Cerebellar cortex (tissue), 1 donor: ENCODE measurements at places on chromosomes 2 and 18.

- DNase-seq: no peak
These were observed 56.2 kb upstream of the ID2 start for GRCh38 chr2:8625399-8626300.

DNA sequence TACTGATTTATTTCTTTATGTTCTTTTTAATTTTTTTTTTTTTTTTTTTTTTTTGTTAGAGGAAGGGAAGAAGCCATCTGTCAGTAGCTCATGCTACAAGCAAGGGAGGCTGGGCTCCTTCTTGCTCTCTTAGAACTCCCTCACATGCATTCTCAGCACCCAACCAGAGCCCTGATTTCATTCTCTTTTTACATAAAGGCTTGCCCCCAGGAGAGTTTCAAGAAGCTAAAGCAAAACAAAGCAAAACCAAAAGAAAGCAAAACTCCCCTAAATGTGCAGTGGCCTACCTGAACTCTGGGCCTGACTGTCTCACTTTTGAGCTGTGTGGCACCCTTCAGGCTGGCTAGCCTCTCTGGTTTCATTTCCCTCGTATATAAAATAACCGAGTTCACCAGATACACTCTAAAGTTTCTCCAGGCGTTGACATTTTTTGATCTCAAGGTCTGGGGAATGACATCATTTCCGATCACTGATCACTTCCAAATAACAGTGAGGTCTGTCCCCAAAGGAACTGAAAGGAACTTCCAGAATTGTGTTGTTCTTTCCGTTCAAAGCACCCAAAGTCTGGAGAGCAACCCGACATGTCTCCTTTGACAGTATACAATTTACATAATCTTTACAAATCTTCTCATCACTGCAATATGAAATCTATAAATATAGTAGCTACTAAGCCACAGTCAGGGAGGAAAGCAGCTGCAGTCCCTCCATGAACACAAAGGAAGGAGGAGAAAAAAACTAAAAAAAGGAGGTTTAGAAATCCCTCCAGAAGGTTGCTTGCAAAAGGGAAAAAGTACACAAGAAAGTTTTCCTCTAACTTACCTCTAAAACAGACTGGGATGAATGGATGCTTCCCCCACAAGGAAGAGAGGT lies 145.6 kb upstream of the NCK2 start:
- DNase-seq: peak; percentile 29

- peak; percentile 37 for DNase-seq
These were observed 2.9 kb downstream of the ALS2 start for GRCh38 chr2:201777869-201778268.

GRCh38 chr18:37598966-37599896 lies 33.6 kb upstream of the CELF4 start:
- DNase-seq: no peak

DNA sequence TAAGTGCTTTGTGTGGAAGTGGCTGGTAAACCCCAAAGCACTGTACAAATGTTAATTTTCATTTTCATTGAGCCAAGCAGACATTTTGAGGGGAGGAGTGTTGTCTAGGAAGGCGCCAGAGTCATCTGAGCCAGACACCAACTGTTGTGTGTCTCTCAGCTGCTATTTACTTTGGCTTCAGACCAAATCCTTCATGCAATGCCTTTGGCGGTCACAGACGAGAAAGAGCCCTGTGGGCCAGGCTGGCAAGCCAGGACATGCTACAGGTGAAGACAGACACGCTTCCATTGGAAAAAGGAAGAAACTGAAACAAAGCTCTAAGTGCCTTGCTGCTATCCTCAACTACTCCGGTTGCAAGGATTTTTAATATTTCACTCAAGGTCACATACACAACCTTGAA lies 115.4 kb upstream of the CDC42EP3 start:
- no peak for DNase-seq

- no peak for DNase-seq
These were observed 40.0 kb downstream of the FAM228A start for GRCh38 chr2:24214880-24215279.

GRCh38 chr2:95069465-95069864 lies 44.0 kb downstream of the MAL start:
- DNase-seq: no peak

- DNase-seq: no peak
These were observed 53.2 kb downstream of the ITGA6 start for GRCh38 chr2:172480301-172481218.

DNA sequence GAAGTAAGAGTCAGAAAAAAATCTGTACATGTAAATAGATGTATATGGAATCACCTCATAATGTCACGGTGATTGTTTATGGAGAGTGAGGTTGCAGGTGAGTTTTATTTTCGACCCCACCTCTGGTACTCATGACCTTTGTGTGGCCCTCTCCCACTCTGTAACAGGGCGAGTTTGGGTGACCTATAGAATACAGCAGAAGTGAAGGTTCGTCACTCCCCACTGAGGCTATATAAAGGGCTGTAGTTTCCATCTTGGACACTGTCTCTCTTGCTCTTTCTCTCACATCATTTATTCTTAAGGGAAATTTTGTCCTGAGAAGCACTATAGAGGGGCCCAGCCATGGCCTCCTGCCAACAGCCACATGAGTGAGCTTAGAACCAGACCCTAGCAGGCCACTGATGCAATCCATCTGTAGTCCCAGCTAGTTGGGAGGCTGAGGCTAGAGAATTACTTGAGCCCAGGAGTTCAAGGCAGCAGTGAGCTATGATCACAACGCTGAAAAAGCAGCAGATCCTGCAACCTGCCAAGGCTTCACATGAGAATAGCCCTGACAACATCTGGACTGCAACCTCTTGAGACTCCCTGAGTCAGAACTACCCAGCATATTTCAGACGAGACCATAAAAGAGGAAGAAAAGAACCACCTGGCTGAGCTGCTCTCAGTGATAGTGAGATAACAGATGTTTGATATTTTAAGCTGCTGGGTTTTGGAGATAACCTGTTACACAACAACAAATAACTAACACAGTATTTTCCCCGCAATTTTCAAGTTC lies 74.3 kb upstream of the SLC1A4 start:
- DNase-seq: no peak

GRCh38 chr2:129775952-129776653 lies 203.4 kb upstream of the RAB6C start:
- DNase-seq: no peak

GRCh38 chr2:136168720-136169119 lies 50.8 kb upstream of the CXCR4 start:
- DNase-seq: no peak

- no peak for DNase-seq
These were observed 585 bp upstream of the ANAPC1 start for GRCh38 chr2:111884592-111884964.

DNA sequence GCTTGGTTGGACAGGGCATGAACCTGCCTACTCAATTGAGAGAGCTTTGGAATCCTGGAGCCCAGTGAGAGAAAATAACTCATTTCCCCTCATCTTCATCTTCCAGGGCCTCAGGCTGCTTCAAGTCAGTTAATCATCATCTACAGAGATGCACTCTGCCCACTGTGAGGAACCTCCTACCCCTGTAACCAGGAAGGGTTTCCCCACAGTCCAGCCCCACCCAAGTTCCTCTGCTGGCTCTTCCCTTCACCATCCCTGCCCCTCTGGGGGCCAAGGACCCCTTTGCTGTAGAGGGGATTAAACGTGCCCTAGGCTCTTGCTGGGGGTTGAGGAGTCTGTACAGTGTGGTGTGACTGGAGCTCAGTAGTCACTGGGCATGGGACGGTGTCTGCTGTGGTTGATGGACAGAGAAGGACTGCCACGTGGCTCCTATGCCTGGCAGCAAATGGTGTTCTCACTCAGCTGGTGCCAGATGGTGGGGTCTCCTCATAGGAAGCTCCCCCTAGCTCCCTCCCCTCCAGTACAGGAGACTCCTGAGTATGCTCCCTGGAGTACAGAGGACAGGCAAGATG lies 29.5 kb upstream of the LGALSL start:
- no peak for DNase-seq

GRCh38 chr18:7524786-7525185 lies 42.3 kb upstream of the PTPRM start:
- no peak for DNase-seq

- no peak for DNase-seq
These were observed 183.7 kb upstream of the COPS8 start for GRCh38 chr2:236901956-236902355.

DNA sequence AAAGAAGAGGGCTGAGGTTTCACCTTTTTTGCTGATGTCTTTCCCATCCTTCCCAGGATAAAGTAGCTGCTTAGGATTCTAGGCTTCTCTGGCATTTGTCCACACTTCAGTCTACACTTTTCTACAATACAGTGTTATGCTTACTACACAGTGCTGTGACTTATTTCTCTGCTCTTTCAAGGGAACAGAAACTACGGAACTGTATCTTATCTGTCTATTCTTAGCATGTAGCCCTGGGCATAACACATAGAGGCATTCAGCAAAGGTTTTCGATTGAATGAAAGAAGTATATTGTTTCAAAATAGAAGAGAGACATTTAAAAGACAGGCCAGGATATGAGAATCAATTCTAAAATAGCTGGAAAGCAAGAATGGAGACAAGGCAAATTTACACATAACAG lies 110.9 kb downstream of the ARHGEF33 start:
- no peak for DNase-seq

GRCh38 chr2:81263989-81264388 lies 959.4 kb upstream of the LRRTM1 start:
- DNase-seq: no peak

- no peak for DNase-seq
These were observed 75.8 kb downstream of the SPHKAP start for GRCh38 chr2:228105526-228106250.

GRCh38 chr2:150887926-150888325 lies 373.7 kb downstream of the RBM43 start:
- DNase-seq: no peak

GRCh38 chr18:74082742-74083556 lies 64.7 kb downstream of the FBXO15 start:
- no peak for DNase-seq

DNA sequence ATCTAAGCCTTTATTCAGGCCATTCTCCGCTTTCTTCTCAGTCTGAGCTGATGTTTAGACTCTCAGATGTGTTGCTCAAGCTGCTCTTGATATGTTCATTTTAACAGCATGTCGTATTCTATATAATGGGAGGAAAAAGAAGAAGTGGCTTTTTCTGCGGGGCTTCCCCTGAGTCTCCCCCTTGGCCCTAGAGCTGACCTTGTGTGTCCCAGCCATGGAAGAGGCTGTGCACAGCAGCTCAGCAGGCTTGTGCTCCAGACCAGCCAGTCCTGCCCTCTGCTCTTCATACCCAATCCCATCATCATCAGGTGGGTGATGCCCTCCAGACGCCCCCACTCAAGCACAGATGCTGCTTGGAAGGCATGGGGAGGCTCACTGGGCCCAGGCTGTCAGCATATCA lies 155.1 kb upstream of the CELF4 start:
- no peak for DNase-seq

DNA sequence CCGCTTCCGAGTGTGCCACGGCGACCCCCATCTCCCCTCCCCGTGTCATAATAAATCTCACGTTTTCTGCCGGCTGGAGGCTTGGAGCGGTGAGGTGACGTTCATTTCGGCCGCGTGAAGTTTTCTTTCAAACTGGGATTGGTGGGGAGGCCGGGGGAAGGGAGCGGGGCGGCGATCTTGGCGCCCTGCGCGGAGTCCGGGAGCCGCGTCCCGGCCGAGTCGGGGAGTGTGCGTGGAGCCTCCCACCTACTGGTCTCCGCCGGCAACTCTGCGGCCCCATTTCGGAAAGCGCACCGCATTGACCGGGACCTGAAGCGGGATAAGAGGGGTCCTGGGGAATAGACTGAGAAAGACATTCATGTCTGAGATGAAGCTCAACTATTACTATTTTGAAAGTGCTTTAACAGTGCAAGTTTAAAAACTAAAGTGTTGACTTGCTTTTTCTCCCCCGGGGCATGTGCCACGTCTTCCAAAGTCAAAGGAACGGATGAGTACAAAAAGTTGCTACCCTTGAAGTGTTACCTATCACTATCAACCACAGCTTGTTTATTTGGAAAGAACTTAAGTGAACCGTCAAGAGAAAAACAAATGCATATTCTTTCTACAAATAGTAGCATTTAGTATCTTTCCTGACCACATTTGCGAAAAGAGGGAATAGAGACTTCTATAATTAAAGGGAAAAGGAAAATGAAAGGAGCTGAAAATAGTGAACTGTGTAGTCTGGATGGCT lies 818 bp upstream of the IKZF2 start:
- DNase-seq: peak; percentile 37

DNA sequence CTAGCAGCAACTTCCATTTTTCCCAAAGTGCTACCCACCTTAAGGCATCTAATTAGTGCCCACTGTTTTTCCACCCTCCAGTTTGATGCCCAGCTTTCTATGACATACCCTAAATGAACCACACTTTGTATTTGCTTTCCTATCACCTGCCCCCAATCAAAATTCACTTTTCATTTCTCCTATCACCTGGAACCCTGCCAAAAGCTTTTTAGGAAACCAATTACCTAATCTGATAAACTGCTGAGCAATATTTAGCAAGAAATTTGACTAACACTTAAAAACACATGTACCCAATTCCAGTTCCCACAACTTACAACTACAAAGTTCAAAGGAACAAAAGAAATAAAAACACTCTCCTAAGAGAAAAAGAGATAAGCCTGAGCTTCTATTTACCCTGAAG lies 71.7 kb downstream of the IKZF2 start:
- DNase-seq: no peak

DNA sequence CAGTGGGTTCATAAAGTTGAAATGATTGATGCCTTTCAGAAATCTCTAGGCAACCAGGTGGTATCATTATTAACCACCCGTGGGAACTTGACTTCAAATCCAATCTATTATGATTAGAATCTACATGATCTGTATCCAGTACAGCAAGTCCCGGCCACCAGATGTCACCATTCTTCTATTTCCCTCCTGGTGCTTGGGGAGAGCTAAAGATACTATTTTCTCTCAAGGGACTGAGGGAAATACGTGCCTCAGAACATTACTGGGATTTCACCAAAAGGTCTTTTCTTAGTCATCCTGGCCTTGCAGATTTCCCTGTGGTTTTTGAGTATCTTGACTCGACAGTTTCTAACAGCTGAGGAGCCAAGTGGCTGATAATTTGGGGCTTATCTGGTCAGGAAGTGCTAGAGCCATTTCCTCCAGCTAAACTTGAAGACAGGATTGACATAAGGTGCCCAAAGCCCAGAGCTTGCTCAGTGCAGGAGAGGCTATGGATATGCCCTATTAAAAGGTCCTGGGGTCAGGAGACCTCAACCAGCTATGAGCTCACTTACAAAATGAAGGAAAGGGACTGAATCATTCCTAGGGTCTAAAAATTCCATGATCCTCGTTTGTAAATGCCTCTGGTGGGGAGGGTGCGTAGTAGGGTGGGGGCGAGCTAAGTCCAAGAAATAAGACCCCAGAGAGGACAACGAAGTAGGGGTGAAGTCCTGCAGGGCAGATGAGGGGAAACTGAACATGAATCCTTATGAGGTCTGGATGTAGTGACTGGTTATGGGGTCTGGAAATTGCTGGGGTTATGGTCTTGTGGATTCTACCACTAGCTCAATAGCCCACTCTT lies 135.4 kb upstream of the MGAT5 start:
- DNase-seq: peak; percentile 94
